ENCODE measurements at places on chromosomes 5 and 9.

- DNase-seq = no peak
Observed at GRCh38 chr5:101687349-101687985, 608.6 kb downstream of the SLCO4C1 start.

- no peak for DNase-seq
Observed at GRCh38 chr9:115137526-115137925, 19.6 kb upstream of the TNC start.

- DNase-seq = no peak
Observed at GRCh38 chr9:135591506-135592330, 30.2 kb downstream of the PAEP start.

GRCh38 chr5:58804291-58804690 lies 221.4 kb downstream of the RAB3C start:
- DNase-seq = no peak

DNA sequence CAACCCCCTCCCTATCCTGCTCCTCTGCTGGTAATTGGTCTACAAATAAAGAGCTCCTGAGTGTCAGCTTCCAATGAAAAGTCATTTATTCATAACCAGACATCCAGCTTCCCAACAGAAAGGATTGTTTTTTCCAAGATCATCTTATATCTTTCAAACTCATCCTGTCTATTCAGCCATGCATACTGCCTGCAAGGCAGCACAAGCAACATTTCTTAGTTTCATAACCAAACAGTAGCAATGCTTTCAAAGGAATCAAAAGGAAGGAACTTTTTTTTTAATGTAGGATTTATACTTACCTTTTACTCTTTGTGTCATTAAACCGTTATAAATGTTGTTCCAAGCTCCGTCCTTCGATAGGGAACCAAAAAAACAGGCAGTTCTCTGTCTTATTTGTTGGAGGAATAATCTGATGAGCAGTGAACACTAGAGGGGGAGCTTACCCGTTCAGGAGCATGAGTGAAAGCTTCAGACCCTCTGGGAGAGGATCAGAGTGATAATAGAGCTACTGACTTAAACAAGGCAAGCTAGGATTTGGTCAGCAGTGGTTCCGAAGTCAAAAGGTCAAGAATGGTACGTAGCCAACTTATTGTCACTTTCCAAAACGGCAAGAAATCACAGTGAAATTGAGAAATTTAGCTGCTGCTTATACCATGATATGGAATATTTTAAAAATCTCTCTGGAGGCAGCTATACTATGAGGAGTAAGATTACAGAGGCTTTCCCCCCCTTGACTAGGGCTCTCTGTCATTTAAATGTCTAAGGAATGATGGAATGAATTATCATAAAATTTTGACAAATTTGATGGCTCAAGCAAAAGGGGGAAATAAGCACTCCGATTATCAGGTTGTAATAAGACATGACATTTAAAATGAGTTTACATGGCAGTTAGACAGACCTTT lies 892.9 kb downstream of the NR2F1-AS1 start:
- DNase-seq = no peak

GRCh38 chr5:54581831-54582548 lies 64.4 kb downstream of the SNX18 start:
- no peak for DNase-seq

GRCh38 chr9:82492274-82492673 lies 503.7 kb downstream of the SPATA31D1 start:
- DNase-seq = no peak

DNA sequence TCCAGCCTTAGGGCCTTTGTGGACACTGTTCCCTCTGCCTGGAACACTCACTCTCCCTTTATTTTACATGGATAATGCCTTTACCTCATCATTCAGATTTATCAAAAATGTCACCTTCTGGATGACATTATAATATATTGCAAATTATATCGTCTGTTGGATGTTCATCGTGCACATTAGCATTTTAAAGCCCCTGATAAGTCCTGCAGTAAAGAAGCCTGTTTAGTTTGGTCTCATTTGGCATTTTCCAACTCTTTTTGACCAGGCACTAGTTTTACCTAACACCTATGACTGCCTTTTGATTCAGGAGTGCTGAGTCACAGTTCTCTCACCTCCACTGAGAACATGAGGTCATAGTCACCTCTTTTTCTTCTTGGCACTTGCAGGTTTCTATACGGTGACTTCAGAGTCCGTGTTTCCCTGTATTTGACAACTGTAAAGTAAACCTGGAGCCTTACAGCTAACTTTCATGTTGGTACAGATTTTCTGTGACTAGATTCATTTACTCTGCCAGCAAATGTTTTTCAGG lies 57.7 kb upstream of the STC2 start:
- DNase-seq = no peak

GRCh38 chr5:75510836-75511434 lies 494 bp downstream of the CERT1 start:
- peak; percentile 37 for DNase-seq

- no peak for DNase-seq
Observed at GRCh38 chr9:22413884-22414283, 32.7 kb upstream of the DMRTA1 start.

- no peak for DNase-seq
Observed at GRCh38 chr5:172904643-172905345, 54.4 kb upstream of the RPL26L1 start.

GRCh38 chr5:83219495-83219894 lies 142.1 kb downstream of the XRCC4 start:
- no peak for DNase-seq

DNA sequence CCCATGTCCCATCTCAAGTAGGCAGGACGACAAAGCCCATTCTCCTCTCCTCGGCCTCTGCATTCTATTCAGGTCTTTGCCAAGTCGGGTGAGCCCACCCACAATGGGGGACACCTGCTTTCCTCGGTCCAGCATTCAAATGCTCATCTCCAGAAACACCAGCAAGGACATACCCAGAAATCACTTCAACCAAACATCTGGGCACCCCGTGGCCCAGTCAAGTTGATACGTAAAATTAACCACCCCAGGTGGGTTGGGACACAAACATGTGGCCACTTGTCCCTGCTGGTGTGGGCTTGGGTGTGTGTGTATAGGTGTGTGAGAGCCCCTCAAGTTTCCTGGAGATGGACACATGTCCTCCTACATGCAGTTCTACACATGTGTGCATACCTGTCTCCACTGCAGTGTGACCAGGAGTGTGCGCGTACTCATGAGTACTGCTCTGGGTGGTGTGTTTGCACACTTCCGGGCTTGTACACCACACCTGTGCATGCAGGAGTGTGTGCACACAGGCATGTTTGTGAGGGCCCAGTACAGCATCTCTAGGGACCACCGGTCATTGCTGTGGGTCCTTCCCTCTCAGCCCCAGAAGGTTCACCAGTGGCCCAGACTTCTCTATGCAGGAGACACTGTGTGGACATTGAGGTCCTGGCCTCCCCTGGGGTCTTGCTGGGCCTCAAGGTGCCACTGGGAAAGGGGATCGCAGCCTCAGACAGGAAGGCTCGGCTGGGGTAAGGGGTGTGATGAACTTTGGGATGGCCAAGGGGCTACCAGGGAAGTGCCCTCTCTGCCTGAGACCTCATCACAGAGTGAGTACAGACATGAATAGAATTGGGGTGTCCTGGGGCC lies 35.4 kb upstream of the RXRA start:
- no peak for DNase-seq

DNA sequence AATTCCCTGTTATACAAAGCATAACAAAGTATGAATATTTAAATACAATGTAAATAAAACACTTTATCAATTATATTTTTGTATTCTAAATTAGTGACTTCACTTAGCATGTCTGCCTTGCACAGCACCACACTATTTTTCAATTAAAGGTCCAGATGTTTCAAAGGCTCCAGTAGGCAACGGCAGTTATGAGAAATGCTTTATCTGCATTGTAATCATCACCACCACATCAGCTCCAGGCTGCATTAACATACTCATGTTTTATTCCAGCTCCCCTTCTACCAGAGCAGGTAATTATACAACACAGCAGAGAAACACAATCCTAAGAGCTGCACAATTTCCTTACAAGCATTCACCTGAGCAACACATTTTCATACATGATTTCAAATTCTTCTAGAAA lies 102.8 kb downstream of the MAPKAP1 start:
- no peak for DNase-seq

DNA sequence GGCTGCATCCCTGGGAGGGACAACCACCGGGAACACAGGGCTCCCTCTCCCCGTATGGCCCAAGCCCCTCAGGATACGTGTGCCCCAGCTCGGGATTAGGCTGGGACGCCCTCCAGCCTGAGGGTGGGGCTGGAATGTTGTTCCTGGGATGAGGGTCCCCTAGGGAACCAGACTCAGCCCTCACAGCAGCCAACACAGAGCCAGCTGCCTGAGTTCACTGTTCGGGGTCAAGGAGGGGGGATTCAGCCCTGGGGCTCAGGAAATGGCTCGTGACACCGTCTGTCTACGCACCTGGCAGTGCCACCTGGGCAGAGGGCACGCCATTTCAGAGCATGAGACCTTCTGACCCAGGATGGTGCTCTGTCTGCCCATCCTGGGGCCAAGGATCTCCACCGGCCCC lies 8.9 kb downstream of the RNF44 start:
- DNase-seq = no peak

DNA sequence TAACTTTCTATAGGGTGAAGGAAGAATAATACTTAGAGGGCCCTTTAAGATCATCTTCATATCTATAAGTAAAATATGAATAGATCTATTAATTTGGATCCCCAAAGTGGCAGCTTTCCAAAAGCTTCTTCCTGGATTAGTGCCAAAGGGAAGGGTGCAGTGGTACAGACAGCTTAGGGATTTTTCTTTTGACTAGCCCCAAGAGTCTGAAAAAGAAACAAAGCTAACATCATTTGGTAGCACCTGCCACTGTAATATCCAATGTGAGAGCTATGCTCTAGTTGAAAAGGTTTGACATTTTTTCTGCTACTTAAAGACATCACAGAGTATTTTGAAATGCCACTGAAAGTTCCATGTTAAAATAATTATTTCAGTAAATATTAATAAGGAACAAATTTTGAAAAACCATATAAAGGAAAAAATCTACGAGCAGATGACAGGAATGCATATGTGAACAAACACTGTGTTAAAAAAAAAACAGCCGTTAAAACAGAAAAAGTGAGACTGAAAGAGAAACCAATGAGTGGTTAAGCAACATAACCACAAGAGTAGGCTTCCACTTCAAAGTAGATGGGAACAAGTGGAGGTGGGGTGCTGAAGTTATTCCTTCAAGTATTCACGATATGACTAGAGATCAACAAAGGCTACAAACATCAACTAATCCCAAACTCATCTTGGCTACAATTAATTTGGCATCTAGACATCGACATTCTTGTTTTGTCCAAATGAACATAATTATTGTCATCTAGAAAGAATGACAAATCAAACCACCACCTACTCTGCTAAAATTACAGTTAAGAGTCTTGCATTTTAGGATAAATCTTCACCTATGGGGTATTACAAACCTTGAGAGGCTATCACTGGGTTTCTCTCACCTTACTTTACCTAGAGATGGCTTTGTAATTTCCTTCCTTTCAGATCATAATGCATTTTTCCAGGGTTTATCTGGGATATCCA lies 137.5 kb downstream of the CPLANE1 start:
- DNase-seq = peak; percentile 25

DNA sequence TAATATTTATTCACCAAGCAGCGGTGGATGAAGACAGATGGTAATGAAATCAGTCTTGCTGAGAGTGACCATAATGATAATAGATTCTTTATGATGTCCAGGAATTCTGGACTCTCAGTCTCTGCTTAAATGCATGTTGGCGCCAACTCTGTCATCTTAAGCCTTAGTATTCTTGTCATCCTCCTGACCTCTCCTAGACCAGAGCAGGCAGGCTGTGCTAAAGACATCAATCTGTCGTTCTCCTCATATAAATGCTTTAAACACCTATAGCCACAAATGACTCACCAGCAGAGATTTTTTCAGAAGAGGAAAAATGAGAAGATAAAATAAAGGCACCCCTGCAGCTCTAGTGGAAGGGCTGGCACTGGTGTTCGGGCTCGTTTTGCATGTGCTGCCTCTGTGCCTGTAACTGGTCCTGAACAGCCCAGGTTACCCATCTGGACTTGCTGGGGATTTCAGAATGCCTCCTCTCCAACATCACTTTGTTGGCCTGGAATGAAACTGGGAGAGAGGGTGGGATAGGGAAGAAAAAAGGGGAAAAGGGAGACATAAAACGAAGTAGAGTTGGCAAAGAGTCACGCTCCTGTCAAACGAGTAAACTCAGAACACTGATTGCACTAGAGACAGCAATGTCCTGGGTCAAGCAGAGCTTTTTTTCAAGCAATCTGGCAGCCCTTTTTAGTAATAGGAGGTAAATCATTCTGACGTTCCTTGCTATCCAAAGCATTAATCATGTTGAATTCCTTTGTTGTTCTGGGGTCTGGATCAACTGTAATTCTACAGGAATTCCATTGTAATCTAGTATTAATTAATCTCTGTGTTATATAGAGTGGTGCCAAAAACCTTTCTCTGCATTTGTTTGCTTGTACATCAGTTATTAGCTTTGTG lies 195.5 kb upstream of the CLINT1 start:
- DNase-seq = no peak

DNA sequence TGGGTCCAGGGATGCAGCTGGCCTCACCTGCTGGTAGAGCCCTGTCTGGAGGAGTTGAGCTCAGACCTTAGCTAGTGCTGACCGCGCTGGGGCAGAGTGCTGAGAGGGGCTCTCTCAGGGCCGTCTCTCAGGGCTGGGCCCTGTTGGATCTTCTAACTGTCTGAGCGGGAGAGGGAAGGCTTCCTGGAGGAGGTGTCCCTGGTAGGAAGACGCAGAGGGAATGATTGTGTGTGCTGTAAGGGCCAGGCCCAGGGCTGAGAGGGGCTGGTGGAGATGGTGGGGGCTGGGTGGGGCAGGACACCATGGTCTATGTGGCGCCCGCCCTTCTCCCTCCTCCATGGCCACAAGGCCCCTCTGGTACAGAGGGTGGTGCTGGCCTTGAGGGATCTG lies 55.0 kb downstream of the RXRA start:
- no peak for DNase-seq

DNA sequence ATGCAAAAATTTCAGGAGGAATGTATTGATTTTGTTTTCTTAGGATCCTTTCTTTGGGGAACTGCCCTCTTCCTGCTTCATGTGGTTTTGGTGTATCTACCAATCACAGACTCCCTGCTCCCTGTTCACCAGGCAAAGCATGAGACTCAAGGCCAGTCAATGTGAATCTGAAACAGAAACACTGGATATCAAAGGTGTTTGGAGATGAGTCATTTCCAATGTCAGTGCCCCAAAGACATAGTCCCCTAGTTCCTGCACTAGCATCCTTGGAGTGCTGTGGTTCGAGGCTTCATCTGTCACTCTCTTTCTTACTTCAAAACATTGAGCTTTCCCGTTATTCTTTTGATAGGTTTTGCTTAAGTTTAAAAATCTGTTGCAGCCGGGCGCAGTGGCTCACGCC lies 8.1 kb downstream of the PPP3R2 start:
- peak; percentile 32 for DNase-seq

DNA sequence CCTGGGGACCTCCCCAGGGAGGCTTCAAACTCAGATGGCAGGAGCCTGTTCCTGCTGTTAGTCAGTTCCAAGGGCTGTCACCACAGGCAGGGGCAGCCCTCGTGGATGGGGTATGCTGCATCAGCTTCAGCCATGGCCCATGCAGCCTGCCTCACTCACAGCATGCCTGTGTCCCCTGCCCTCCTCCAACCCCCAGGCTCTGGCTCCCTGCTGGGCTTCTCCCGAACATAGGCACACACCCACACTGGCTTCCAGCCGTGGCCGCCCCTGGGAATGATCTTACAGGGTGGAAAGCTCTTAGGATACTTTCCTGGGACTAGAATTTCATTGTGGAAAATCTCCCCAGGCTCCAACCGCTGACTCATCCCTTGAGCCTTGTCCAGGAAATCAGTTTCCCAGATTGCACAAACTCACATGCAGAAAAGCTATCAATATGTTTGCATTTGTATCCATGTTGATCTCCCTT lies 163.8 kb downstream of the SEC61B start:
- no peak for DNase-seq

Measured in activated naive CD4-positive, alpha-beta T cell treated with anti-CD3 and anti-CD28 coated beads for 36 hours (primary cell).